ENCODE measurements at places on chromosomes 7 and 10.

GRCh38 chr10:1121271-1121970 lies 65.2 kb downstream of the WDR37 start:
- no peak for DNase-seq

- no peak for DNase-seq
Observed at GRCh38 chr10:58998924-58999713, 177.3 kb upstream of the PHYHIPL start.

DNA sequence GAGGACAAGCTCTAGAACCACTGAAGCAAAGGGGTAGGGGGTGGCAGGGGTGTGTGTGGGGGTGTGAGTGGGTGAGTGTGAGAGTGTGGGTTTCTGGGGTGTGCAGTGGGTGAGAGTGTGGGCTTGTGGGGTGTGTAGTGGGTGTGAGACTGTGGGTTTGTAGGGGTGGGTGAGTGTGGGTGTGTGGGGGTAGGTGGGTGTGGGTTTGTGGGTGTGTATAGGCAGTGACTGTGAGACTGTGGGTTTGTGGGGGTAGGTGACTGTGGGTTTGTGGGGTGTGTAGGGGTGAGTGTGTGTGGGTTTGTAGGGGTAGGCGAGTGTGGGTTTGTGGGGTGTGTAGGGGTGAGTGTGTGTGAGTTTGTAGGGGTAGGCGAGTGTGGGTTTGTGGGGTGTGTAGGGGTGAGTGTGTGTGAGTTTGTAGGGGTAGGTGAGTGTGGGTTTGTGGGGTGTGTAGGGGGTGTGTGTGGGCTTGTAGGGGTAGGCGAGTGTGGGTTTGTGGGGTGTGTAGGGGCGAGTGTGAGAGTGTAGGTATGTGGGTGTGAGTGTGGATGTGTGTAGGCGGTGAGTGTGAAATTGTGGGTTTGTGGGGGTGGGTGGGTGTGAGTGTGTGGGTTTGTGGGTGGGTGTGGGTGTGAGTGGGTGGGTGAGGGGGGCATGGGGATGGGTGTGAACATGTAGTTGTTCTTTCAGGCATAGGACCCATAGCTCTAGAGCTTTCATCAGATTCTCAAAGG lies 8.8 kb downstream of the NOS3 start:
- no peak for DNase-seq

- no peak for DNase-seq
Observed at GRCh38 chr7:7867846-7868571, 100.6 kb upstream of the GLCCI1 start.

GRCh38 chr7:34445653-34446052 lies 212.4 kb upstream of the NPSR1 start:
- DNase-seq: no peak

DNA sequence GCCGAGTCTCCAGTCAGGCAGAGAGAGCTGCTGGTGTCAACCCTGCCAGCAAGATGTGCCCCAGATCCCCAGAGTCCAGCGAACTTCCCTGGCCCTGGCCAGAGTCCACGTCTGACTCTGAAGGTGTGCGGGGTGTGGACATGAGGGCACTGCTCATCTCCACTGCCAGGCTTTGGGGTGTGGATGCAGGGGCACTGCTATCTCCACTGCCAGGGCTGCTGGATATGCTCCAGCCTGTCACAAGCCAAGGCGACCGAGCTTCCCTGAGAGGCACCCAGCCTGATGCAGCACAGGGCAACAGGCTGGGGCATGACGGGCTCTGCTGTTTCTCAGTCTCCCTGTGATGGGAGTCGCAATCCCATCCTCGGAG lies 596.8 kb downstream of the PTPRN2 start:
- DNase-seq: no peak

- no peak for DNase-seq
Observed at GRCh38 chr10:10850214-10850613, 167.5 kb upstream of the CELF2 start.

DNA sequence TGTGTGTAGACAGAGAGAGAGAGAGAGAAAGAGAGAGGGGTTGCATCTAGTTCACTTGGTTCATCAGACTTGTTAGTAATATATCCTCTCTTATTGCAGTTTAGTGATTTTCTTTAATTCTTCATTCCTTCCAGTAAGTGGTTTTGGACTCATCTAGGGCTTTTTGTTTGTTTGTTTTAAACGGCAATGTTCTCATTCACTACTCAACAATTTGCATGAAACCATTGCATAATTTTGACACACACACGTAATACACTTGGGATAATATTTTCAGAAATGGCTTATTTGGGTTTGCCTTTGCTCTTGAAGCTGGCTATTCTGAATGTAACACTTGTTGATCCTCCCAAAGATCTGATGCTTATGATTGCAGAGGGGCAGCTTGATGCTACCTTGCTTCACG lies 16.4 kb upstream of the ZNF32 start:
- no peak for DNase-seq

GRCh38 chr7:106614751-106615150 lies 46.2 kb downstream of the CCDC71L start:
- no peak for DNase-seq

GRCh38 chr10:70549962-70550458 lies 52.5 kb downstream of the PRF1 start:
- DNase-seq: peak; percentile 71

DNA sequence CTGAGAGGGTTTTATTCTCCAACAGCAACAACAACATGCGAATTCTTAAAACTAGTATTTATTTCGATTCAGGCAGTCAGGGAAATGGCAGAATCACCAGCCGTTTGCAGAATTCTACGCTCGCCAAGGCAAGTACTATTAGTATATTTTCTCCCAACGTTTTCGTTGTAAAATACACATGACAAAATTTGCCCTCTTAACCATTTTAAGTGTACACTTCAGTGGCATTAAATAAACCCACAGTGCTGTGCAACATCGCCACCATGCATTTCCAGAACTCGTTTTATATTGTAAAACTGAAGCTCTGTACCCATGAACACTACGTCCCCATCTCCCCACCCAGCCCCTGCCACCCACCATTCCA lies 10.8 kb downstream of the EN2 start:
- DNase-seq: no peak

GRCh38 chr7:7681936-7682329 lies 36.5 kb downstream of the RPA3 start:
- DNase-seq: no peak

GRCh38 chr10:124152139-124153022 lies 59.0 kb upstream of the CHST15 start:
- no peak for DNase-seq

- DNase-seq: no peak
Observed at GRCh38 chr10:101573885-101574753, 13.9 kb downstream of the POLL start.

DNA sequence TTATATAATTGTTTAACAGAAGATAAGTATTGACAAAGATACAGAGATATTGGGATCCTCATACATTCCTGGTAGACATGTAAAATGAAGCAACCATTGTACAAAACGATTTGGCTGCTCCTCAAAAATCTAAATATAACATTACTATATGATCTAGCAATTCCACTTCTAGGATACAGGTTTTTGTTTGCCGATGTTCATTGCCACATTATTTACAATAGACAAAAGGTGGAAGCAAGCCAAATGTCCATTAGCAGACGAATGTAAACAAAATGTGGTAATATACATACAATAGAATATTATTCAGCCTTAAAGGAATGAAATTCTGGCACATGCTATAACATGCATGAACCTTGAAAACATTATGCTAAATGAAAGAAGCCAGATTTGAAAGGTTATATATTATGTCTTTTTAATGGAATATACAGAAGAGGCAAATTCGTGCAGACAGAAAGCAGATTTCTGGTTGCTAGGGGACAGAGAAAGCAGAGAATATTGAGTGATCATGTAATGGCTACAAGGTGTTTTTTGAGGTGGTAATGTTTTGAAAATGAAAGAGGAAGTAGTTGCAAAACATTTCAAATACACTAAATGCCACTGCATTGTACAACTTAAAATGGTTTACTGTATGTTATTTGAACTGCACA lies 44.9 kb downstream of the POLR1F start:
- no peak for DNase-seq

- no peak for DNase-seq
Observed at GRCh38 chr7:135193615-135194081, 17.7 kb downstream of the WDR91 start.

- DNase-seq: no peak
Observed at GRCh38 chr10:2744547-2745200, 322.7 kb upstream of the PFKP start.

GRCh38 chr10:59388671-59388976 lies 26.3 kb upstream of the FAM13C start:
- DNase-seq: no peak

GRCh38 chr10:121655254-121656144 lies 57.3 kb upstream of the FGFR2 start:
- no peak for DNase-seq

DNA sequence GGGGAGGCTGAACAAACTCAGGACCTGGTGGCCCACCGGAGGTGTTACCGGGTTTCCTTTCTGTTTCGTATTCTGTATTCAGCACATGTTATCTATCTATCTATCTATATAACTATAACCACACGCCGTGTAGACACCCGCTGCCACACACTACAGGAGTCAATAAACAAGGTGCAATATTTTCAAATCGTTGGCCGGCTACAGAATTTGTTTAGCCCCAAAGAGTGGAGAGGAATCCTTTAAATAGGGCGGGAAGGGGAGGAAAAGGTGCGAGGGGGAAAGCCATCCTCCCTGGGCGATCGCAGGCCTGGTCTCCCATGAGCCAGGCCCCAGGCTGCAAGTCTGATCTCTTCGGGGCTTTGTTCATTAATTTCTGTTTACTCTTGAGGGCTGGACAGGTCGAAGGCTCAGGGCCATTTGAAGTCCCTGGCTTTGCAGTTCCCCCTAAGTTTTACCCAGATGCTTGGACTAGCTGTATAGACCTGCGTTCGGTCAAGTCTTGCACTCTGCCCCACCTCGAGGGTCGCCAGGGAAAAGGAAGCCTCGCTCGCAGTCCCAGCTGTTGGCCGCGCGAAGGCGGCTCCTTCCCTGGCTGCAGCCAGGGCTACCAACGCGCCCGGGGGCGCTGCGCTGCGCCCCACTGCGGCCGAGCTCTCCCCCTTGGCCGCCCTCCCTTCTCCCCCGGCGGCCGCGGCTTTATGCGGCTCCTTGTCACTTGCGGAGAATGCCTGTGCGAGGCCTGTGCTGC lies 3.8 kb downstream of the NKX2-3 start:
- DNase-seq: no peak

GRCh38 chr7:135800560-135800959 lies 51.9 kb upstream of the FAM180A start:
- no peak for DNase-seq

GRCh38 chr7:25951414-25952260 lies 200.4 kb upstream of the NFE2L3 start:
- DNase-seq: no peak

DNA sequence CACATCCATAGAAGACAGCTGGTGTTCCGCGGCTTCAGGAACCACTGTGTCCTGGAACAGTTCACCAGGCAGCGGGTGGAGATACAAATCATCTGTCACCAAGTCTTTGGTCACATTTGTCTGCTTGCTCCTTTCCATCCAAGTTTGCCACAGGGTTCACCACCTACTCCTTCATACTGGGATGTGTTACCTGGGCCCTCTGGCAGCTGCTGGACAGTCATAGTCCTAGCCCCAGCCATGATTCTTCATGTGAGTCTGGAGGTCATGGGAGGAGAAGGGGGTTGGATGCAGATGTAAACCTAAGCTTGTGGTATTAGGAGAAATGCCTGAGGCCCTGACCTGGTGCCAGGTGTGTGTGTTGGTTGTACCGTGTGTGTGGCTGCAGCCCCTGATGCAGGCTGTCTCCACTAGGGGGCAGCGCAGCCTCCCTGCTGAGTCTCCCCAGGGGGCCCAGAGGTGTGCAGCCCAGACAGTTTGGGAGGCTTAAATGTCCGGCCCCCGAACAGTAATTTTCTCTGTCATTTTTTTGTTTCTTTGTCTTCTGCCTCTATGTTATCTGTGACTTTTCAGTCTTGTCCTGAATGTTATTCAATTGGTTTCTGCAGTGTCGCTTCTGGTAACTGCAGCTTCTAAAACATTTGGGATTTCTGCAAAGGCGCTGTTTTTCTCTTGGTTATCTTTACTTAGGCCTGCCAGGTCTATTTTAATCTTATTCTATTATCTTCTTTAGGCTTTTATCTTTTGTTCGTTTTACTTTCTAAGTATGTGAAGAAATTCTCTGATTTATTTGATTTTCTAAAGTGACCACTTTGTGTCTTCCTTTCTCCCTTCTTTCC lies 14.8 kb downstream of the NPS start:
- peak; percentile 24 for DNase-seq

DNA sequence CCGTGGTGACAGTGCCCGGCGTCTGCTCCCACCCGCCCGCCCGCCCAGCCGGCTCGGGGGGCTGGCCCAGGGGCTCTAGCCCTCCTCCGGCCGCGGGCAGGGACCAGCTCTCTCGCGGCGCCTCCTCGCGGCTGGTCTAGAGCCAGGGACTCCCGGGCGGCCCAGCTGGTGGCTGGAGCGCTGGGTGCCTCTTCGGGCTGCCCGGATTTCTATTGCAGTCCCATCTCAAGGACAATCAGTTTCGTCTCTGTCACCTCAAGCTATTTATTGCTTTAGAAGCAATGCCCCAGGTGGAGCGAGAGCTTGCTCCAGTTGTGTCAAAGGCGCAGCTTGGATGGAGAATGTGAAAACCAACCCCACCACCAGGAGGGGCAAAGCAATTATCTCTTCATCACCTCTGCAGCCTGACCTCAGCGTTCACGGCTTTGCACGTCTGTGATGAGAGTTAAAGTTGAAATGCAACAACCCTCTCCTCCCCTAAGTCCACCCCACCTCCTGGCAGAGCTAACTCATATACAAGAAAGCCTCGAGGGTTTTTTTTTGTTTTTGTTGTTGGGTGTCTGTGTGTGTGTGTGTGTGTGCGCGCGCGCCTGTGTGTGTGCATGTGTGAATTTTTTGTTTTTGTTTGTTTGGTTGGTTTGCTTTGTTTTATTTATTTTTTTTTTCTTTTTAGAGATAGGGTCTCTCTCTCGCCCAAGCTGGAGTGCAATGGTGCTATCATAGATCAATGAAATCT lies at the start of gene ITGA8:
ITGA8 (minus strand) TSS at position 24 of the 736 bp plus-strand sequence. CDS start 151 bp downstream, outside the sequence.
- no peak for DNase-seq

- no peak for DNase-seq
Observed at GRCh38 chr10:56003555-56003954, 357.5 kb downstream of the ZWINT start.

DNA sequence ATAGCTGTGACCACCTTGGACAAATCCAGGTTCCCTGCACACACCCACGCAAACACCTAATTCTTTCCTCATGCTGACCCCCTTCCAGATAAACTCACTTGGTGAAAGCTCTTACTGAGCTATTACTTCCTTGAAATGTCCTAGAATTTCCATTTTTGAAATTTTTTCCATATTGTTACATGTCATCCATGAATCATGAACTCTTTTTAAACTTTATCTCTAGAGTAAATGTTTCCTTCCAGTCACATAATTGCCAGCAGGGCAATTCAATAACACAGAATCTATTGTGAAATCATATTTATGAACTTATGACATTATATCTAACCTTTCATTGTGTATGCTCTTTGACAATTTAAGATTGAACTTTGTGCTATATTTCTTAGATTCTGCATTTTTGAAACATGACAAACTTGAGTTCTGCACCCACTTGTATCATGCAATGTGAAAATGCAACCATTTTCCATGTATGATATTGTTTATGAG lies 26.8 kb upstream of the FGL2 start:
- no peak for DNase-seq
